ENCODE measurements at places on chromosomes 13 and 19. TPM values are rescaled to one million over a fixed set of nuclear protein-coding genes. Genes with fewer than 3 reads are reported as not detected.

GRCh38 chr13:33639158-33639557 is 178.8 kb upstream of the RFC3 start:
- no peak for DNase-seq

- DNase-seq: peak; percentile 34
Measured at GRCh38 chr19:41426952-41427646, at the start of gene B3GNT8. Gene B3GNT8 (minus strand): TSS chr19:41427374. CDS start chr19:41426778, 596 bp downstream.

GRCh38 chr13:96308568-96308967 is 218.7 kb downstream of the HS6ST3 start:
- no peak for DNase-seq

DNA sequence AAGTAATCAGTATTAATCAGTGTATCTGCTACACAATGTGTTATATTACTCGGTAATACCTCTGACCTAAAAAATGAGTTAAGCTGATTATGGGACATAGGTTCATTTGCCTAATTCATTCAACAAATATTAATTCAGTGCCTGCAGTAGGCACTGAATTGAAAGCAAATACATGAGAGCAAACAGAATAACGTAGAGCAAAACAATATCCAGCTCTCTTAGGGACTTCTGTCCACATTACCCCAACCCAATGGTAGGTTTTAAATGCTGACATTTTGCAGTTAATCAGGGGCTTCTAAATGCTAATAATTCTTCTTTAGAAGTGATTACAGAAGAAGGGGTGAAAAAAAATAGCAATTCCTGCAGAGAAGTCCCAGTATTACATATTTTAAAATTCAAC is 4.9 kb downstream of the RCBTB2 start:
- DNase-seq: no peak

DNA sequence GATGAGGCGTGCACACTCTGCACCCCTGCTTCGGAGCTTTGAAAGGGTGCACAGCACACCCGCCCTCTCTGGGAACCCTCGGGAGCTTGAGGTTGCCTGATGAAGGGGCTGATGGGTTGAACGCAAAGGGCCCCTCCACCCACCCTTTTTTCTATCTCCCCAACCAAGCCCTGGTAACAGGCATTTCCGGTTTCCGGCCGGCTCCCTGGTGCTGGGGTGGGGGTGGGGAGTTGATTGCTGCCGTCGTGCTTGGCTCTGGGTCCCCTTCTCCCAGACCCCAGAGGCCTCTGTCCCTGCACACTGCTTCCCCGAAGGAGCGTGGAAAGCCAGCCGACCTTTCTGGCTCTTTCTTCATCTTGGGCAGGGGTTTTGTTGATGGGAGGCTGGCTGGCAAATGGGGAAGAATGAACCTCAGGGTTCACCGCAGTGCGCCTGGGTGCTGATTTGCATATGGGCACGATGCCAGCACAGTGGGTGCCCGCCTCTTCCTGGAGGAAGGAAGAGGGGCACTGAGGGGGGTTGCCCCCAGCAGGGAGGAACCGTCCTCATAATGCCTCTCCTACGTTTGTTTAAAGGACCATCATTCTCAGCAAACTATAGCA is 29.1 kb downstream of the VAV1 start:
- no peak for DNase-seq

GRCh38 chr13:110259651-110260050 is 47.3 kb downstream of the COL4A1 start:
- no peak for DNase-seq

DNA sequence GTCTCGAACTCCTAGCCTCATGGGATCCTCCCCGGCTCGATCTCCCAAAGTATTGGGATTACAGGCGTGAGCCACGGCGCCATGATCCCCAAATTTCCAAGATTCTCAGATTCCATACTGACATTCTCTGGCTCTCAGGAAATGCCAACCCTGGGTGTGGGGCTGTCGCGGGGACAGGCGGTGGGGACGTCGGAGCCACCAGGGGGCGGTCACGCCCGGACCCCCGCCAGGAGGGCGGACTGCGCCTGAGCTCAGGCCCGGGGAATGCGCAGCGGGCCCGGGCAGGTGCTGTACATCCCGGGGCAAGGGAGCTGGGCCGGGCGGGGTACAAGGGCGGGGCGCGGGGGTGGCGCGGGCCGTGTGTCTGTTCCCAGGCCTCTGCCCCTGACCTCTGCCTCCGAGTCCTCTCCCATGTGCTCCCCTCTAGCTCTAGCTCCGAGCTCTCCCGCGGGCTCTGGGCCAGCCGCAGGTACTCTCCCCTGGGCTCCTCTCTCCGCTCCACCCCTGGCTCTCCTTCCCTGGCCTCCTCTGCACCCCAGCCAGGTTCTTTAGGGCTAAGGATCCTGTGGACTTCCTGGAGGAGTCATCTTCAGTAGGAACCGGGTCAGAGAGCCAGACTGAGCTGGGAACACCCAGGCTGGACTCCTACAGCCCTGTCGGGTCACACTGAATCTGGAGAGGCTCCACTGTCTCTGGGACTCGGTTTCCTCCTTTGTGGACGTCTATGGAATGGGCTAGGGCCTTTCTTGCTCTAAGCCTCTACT is 2.4 kb downstream of the PPP1R13L start:
- no peak for DNase-seq

- DNase-seq: no peak
Measured at GRCh38 chr13:109790942-109791605, 4.7 kb upstream of the IRS2 start.

GRCh38 chr19:33832633-33833032 is 36.0 kb downstream of the KCTD15 start:
- DNase-seq: no peak

DNA sequence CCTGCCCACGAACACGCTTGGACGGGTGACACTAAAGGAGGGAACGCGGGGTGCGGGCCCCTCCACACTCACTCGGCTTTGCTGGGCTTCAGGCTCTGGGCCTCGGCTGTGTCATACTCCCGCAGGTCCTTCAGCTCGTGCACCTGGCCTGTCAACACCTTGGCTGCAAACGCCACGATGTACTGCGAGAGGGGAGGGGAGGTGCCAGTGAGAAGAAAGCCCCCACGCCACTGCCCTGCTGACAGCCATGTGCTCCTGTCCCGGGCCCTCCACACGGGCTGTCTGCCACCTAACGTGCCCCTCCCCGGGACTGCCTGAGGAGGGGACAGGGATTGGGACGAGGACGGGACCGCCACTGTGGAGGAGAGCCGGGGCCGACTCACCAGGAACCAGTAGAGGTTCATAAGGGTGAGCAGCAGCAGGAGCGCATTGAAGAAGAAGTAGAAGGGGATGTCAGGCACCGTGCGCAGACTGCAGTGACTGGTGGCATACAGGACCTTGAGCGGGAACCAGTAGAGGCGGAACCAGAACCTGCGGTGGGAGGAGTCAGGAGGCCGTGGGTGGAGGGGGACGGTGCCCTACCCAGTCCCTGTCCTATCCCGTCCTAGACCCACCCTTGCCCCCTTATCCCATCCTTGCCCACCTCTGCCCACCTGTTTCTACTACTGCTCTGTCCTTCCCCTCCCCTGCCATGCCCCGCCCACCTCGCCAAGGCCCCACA is 16.9 kb downstream of the CERS1 start:
- DNase-seq: no peak

DNA sequence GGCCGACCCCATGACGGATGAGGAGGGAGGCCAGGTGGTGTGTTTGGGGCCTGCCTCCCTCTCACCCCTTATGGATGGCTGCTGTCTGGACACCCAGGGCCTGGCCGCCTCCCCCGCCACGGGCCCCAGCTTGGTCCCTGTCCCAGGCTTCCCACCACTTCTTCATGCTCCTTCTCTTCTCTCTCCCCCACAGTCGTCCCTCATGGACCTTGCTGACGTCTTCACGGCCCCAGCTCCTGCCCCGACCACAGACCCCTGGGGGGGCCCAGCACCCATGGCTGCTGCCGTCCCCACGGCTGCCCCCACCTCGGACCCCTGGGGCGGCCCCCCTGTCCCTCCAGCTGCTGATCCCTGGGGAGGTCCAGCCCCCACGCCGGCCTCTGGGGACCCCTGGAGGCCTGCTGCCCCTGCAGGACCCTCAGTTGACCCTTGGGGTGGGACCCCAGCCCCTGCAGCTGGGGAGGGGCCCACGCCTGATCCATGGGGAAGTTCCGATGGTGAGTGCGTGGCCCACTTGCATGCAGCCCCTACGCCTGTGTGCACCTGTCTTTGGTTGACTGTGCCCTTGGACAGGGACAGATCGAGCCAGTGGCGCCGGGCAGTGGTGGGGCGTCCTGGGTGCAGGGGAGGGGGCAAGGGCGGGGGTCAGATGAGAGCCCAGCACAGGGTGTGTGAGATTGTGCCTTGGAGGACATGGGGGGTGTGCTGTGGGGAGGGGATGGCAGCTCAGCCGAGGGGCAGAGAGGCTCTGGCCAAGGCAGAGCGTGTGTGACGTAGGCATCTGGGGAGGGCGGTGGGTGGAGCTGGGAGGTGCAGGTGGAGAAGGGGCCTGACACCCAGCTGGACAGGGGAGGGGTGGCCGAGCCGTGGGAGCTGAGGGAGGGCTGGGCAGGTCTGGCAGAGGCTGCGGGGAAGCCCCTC is 16.8 kb downstream of the EPN1 start:
- DNase-seq: no peak

- no peak for DNase-seq
Measured at GRCh38 chr19:18452386-18452785, 14.5 kb upstream of the ISYNA1 start.

DNA sequence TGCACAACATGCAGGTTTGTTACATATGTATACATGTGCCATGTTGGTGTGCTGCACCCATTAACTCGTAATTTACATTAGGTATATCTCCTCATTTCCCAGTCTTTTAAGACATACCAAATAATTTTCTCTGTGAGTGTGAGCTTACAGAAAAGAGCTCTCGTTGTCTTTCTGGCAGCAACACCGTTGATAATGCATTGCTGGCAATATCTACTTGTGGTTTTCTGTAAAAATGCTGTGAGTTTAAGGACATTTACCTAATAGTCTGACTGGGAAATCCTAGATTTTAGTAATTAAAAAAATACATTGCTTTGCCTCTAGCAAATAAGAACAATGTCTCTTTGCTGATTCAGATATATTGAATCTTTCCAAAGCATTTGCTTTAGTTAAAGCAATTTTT is 8.4 kb downstream of the IGFL3 start:
- no peak for DNase-seq

DNA sequence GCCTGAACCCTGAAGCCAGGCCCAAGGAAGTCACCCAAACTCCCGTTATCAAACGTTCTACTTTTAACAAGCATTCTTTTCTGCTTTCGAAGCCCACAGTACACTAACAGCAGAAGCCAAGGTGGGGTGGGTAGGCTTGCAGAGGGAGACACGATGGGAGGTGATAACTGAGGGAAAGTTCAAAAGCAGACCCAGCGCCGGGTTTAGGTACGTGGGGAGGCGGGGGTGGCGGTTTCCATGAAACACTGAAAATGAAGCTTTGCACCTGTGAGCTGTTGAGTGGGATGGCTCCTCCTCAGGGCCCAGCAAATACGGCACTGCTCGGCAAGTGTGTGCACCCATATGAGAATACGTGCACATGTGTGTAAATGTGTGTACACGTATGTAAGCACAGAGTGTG is 49.8 kb downstream of the KLF2 start:
- no peak for DNase-seq

DNA sequence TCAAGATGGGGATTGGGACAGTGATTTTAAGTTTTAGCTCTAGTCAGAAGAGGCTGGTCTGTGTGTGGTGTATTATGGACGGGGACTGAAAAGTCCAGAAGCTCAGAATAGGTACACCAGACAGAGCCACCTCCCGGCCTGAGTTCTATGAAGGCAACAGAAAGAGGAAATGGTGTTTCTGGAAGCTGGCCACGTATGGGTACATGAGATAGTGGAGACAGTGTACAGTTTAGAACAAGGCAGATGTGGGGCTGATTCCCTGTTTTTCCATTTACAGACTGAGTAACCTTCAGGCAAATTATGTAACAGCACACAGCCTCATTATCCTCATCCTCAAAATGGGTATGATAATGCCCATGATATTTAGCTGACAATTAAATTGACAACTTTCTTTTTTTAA is 1.3 kb downstream of the ZNF175 start:
- no peak for DNase-seq

- no peak for DNase-seq
Measured at GRCh38 chr13:28716511-28716910, 2.3 kb downstream of the SLC46A3 start.

DNA sequence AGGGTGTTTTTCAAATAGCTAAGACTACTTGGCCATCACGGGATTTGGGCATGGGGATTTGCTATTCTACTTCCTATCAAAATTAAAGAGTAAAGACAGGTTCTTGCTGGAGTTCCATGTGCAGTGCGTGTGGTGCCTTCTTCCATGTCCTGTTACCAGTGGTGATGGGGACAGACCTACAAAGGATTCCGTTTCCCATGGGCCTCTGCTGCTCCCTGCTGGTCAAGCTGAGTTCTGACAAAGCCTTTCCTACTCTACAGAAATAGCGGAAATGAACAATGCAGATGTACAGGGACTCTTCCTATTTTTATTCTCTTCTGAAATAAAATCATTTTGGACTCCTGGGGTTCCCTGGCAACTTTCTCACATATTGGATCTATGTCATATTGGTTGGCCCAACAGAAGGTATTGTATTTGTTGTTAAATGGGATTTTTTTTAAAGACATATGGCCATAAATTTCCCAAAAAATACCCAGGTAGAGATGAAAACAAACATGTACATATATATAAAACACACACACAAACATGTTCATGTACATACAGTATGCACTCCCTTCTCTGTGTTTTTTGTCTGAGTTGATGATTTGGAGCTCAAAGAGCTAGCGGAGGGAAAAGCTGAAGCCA is 90.5 kb upstream of the SLC15A1 start:
- peak; percentile 71 for DNase-seq

- DNase-seq: peak; percentile 66
Measured at GRCh38 chr13:76837801-76838200, 48.4 kb downstream of the KCTD12 start.

DNA sequence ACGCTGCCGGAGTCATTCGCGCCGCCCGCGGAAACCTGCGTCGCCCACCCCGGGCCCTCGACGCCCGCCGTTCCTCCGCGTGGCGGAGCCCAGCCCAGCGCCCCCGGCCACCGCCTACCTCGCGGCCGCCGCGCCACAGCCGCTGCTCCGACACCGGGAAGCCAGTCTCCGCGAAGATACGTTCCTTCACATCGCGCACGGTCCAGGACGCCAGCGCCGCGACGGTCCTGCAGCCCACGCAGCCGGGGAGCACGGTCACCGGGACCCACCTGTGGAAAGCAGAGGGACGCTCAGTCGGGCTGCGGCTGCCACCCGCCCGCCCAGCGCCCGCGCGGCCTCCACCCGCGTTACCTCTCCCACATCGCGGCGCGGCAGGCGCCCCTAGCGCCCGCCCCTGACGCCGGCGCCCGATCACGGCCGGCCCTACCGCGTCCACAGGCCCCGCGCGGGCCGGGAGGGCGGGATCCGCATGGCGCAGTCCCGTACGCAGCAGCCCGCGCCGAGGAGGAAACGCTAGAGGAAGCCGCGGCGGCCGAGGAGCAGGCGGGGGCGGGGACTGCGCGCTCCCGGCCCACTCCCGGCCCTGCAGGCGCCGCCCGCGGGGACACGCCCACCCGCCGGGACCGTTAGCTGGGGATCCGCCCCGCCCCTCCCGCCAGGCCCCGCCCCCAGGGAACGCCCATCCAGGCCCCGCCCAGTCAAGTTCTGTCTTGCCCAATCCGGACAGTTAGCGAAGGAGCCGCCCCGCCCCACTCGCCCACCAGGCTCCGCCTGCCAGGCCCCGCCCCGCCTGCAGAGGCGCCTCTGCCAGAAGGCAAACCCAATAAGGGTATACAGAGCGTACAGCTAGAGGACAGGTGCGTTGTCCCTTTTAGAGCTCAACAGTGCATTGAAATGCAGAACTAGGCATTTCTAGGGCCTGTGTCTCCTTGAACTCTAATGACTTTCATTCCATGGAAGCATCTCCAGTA is 58.2 kb downstream of the SACS start:
- peak; percentile 92 for DNase-seq

The ZFP14 gene
- 11.7 TPM for total RNA-seq

The STOML3 gene
- not detected for total RNA-seq

The MEDAG gene
- 3.6 TPM for total RNA-seq
